ENCODE measurements at places on chromosomes 2 and 18. TPM values are rescaled to one million over a fixed set of nuclear protein-coding genes. Genes with fewer than 3 reads are reported as not detected.

The RFTN2 gene
- 18.9 TPM for polyA plus RNA-seq

The MGAT4A gene
- polyA plus RNA-seq = 7.1 TPM

The CRYGB gene
- not detected for polyA plus RNA-seq

The ARHGAP15 gene
- polyA plus RNA-seq = 10.5 TPM

The ERBB4 gene
- polyA plus RNA-seq = not detected

The TMEM163 gene
- not detected for polyA plus RNA-seq

The EMILIN1 gene
- polyA plus RNA-seq = 107 TPM

The RUFY4 gene
- polyA plus RNA-seq = not detected

The RAB6D gene
- polyA plus RNA-seq = 1.6 TPM

The HOXD8 gene
- polyA plus RNA-seq = not detected

The STON1 gene
- polyA plus RNA-seq = 11.1 TPM

The UPP2 gene
- not detected for polyA plus RNA-seq

The PAX8 gene
- polyA plus RNA-seq = 5.0 TPM

The GALNT3 gene
- polyA plus RNA-seq = 0.94 TPM

The KIAA2012 gene
- 0.13 TPM for polyA plus RNA-seq

The ALPG gene
- polyA plus RNA-seq = not detected

The ANKRD62 gene
- polyA plus RNA-seq = not detected

The LRRTM1 gene
- polyA plus RNA-seq = 0.26 TPM

The PMAIP1 gene
- polyA plus RNA-seq = not detected

The DLGAP1 gene
- 3.5 TPM for polyA plus RNA-seq

The RGPD4 gene
- polyA plus RNA-seq = 0.09 TPM

The ANKRD53 gene
- 1.2 TPM for polyA plus RNA-seq

The ZAP70 gene
- 2.3 TPM for polyA plus RNA-seq

The LAMA3 gene
- 11.9 TPM for polyA plus RNA-seq

The GFPT1 gene
- polyA plus RNA-seq = 32.8 TPM

The SLC9A4 gene
- 0.05 TPM for polyA plus RNA-seq

The PIEZO2 gene
- polyA plus RNA-seq = 25.3 TPM

The PRSS56 gene
- 0.62 TPM for polyA plus RNA-seq

The LOXHD1 gene
- polyA plus RNA-seq = 2.0 TPM

The AQP12B gene
- polyA plus RNA-seq = 1.3 TPM

The LHCGR gene
- not detected for polyA plus RNA-seq

The NTSR2 gene
- polyA plus RNA-seq = not detected

The RPRM gene
- polyA plus RNA-seq = 4.2 TPM

The ARHGEF33 gene
- 0.91 TPM for polyA plus RNA-seq

The MRPS5 gene
- polyA plus RNA-seq = 58.5 TPM

The TGFA gene
- polyA plus RNA-seq = 0.44 TPM

The HOXD12 gene
- polyA plus RNA-seq = not detected

The RGPD3 gene
- 0.36 TPM for polyA plus RNA-seq

The KCTD1 gene
- polyA plus RNA-seq = 5.3 TPM

The IL36RN gene
- not detected for polyA plus RNA-seq

The ABHD1 gene
- not detected for polyA plus RNA-seq

The NPPC gene
- polyA plus RNA-seq = 5.0 TPM

The GCG gene
- 24.1 TPM for polyA plus RNA-seq

The PLGLB2 gene
- 2.4 TPM for polyA plus RNA-seq

The CAB39 gene
- polyA plus RNA-seq = 69.7 TPM

The C2orf78 gene
- polyA plus RNA-seq = not detected
